ENCODE measurements at places on chromosomes 5 and 9.

GRCh38 chr9:13034694-13035002 is 244.8 kb downstream of the MPDZ start:
- no peak for DNase-seq

GRCh38 chr9:8062459-8062858 is 262.9 kb upstream of the DMAC1 start:
- DNase-seq: no peak

- no peak for DNase-seq
Observed at GRCh38 chr5:82991678-82992323, 85.4 kb downstream of the TMEM167A start.

- DNase-seq: no peak
Observed at GRCh38 chr5:124714910-124715309, 31.5 kb downstream of the ZNF608 start.

DNA sequence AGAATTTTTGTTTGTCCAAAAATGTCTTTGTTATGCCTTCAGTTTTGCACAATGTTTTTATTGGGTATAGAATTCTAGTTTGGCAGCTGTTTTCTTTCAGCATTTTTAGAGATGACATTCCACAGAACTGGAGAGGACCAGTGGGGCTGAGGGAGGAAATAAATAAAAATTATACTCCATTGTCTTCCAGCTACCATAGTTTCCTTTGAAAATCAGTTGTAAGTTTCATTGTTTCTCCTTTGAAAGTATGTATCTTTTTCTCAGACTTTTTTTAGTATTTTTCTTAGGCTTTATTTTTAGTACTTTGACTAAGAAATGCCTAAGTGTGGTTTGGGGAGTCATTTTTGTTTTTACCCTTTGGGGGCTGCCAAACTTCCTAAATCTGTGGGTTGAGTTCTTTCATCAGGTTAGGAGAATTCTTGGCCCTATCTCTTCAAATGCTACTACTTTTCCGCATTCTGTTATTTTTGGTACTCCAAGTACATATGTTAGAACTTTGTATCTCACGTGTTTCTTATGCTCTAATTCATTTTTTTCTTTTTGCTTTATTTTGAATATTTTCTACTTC is 15.2 kb upstream of the FBLL1 start:
- no peak for DNase-seq

- DNase-seq: no peak
Observed at GRCh38 chr9:134492721-134493460, 148.7 kb upstream of the COL5A1 start.

DNA sequence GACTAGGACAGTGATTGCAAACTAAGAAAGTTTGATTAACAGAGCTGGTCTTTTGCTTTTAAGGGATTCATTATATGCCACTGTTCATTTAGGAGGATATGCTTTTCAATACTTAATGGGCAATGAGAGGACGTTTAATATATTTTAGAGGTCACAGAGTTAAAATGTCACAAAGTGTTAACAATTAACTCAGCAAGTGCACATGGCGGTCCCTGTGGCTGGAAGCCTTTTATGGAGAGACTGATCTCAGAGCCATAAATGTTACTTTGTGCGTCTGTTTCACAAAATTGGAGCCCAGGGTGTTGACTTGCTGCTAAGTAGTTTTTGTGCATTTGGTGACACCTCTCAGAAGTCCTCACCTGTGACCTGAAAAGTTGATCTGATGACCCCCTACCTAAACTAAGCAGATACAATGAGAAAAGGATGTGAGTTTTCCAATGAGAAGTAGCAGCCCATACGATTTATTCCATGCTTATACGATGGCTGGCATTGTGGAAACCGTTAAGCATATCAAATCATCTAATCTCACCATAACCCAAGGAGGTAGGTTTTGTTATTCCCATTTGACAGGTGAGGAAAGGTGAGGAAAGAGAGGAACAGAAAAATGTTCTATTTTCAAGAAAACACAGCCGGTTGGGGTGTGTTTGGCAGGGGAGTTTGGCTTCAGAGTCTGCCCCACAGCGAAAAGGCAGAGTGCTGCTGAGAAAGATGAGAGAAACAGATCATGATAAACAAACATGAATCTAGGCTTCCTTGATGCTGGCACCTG is 64.4 kb downstream of the CMYA5 start:
- DNase-seq: no peak

- DNase-seq: no peak
Observed at GRCh38 chr9:124663046-124663961, 107.8 kb downstream of the NR6A1 start.

- DNase-seq: no peak
Observed at GRCh38 chr5:168348084-168348414, 56.6 kb downstream of the WWC1 start.

DNA sequence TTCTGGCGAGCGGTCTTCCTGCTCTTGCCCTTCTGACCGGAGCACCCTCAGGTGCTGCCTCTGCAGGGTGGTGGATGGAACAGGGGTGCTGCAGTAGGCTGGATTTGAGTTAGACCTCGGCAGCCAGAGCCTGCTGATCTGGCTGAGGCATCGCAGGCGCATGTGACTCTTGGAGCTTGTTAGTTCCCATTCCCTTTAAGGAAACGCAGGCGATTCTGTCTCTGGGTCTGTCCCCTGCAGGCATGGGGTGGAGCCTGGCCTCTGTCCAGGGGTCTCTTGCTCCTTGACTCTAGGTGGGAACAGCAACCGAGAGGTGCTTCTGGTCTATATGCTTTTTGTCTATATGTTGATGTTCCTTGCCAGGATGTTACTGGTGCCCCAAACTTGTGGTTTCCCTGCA is 3.1 kb downstream of the WNK2 start:
- no peak for DNase-seq

DNA sequence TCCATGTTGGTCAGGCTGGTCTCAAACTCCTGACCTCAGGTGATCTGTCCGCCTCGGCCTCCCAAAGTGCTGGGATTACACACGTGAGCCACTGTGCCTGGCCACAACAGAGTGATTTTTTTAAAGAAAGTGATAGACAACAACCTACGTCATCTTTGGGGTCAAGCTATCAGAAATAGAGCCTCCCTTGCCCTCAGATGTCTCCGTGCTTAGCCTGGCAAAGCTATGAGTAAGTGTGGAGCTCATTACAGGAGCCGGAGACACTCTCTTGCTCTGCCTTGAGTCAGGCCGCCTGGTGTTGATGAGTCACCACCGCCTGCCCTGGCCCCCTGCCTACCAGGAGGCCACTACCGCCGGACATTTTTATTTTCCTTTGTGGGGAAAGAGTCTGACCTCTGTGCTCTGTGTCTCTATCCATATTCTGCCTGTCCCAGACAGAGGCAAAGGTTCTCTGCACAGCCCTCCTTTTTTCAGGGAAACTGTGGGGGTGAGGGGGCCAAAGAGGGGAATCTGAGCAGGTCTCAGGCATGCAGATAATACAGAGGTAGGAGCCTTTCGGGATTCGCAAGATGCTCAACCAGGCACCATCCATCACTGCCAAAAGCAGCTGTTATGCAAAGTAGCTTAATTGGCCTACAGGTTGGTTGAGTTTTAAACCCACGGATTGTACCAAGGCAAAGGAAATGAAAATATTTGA is 123.7 kb upstream of the CPEB4 start:
- DNase-seq: no peak

DNA sequence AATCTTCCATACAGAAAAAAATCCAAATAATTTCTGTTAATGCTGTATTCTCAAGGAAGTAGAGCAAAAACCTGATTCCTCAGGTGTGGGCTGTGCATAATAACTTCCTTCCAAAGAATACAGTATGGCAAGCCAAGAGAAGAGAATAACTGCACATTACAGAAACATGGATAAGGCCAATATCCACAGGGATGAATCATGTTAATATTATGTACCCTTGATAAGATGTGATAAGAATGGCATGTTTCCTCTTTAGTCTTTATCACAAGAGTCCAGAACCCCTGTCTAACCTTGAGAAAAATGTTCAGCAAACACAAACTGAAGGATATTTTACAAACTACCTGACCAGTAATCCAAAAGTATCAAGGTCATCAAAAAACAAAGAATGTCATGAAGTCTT is 795.8 kb downstream of the SEMA5A start:
- no peak for DNase-seq

DNA sequence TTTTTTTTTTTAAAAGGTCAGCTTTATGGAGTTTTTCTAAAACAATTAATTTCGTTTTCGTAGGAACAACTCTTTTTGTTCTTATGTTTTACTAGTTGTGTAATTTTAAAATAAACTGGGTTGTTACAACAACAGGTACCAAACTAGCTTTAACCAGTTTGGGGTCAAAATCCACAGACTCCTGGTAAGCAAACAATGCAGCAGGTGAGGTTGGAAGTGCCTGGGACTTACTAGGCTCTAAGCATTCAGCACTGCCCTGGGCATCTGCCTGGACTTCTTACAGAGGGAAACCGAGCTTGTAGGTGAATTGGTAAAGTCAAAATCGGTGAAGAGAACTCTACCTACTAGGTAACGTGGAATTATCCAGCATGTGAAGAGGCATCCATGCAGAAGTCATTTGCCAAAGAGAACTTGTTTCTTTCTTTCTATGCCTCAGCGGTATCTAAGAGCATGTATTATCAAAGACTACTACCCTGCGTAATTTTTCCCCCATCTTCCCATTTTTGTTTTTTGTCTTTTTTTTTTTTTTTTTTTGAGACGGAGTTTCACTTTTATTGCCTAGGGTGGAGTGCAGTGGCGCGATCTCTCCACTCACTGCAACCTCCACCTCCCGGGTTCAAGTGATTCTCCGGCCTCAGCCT is 145.4 kb downstream of the KCTD16 start:
- DNase-seq: no peak

DNA sequence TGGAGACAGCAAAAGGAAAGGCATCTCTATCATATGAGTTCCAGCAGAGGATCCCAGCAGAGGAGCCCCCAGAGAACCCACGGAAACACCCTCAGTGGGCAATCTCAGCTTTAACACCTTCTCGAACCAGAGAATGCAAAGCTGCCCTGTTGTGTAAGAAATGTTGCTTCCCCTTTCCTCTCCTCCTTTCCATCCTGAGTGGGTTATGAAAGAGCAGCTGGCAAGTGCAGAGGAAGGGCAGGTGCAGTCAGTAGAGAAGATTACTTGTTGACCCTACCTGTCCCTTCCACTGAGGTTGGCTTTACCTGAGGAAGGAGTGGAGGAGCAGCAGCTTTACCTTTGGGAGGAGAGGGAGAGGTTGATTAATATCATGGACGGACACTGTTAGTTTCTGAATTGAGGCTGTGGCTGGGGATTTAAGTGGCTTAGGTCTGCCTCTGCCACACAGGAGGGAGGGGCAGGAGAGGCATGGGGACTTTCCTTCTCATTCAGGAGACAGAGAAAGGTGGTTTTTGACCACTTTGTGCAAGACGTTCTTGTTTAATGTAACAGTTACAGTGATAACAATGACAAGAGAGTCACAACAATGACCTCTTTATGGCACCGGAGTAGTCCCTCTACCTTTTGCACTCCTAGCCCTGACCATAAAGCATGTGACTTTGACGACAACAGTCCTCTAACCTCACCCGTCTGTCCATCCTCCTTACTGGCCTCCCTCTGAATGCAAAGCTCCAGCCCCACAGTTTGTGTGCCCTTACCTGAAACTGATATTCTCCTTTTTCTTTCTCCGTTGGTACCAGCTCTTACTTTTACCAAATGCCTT is 254.8 kb downstream of the NSG2 start:
- DNase-seq: no peak

GRCh38 chr9:130215341-130216119 is 43.3 kb downstream of the NCS1 start:
- no peak for DNase-seq

- DNase-seq: peak; percentile 14
Observed at GRCh38 chr5:141742866-141743851, 61.1 kb upstream of the ARAP3 start.

GRCh38 chr5:121725450-121725849 is 126.2 kb upstream of the FTMT start:
- no peak for DNase-seq

DNA sequence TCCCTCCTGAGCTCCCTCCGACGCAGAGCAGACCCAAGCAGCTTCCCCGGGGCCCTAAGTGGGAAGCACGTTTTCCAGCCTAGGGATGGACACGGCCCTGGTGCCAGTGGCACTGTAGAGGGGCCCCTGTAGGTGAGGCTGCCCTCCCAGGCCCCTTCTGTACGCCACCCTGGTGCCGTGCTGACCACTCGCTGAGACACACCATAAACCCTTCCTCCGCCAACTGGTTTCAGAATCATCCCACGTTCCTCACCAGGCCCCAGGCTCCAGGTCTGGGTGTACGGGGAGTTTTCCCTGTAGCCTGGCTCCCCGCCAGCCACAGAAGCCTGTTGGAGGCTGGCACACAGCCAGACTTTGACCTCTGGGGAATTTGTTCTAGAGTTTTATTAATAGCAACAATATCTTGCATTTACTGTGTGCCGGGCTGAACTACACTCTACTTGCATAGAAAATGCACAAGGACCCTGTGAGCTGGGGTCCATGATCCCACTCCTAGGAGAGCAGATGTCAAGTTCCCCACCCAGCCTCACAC is 18.2 kb upstream of the WDR38 start:
- DNase-seq: no peak

- no peak for DNase-seq
Observed at GRCh38 chr9:137970686-137971476, 93.3 kb downstream of the CACNA1B start.

- no peak for DNase-seq
Observed at GRCh38 chr5:140677947-140678346, 4.6 kb upstream of the DND1 start.

DNA sequence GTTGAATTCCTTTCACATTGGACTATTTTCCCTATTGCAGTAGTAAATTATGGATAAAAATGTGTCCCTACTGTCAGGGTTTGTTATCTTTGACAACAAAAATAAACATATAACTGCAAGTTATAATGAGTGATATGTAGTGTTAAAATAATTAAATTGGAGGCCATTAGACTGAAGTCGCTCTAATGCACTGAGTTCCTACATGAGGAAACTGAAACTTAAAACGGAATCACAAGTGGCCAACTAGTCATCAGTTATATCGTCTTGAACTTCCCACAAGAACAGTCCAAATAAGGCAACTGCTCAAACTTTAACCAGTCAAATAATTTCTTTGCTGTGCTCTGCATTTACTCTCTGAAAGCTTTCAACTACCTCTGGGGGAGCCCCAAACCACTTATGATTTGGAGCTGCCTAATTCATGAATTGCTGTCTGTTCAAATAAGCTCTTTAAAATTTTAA is 2.1 kb upstream of the IFT74 start:
- peak; percentile 60 for DNase-seq

- peak; percentile 24 for DNase-seq
Observed at GRCh38 chr5:65563777-65564176, 681 bp downstream of the PPWD1 start.

- no peak for DNase-seq
Observed at GRCh38 chr5:92242170-92242569, 859.1 kb upstream of the ARRDC3 start.

All from T-helper 2 cell (primary cell).